ENCODE measurements at places on chromosomes 3 and 15.

GRCh38 chr15:57198131-57198530 lies 178.2 kb upstream of the CGNL1 start:
- DNase-seq, result no peak

GRCh38 chr3:26963361-26963743 lies 340.8 kb downstream of the LRRC3B start:
- DNase-seq, result no peak

GRCh38 chr15:100330221-100330620 lies 11.6 kb downstream of the ADAMTS17 start:
- peak; percentile 68 for DNase-seq

DNA sequence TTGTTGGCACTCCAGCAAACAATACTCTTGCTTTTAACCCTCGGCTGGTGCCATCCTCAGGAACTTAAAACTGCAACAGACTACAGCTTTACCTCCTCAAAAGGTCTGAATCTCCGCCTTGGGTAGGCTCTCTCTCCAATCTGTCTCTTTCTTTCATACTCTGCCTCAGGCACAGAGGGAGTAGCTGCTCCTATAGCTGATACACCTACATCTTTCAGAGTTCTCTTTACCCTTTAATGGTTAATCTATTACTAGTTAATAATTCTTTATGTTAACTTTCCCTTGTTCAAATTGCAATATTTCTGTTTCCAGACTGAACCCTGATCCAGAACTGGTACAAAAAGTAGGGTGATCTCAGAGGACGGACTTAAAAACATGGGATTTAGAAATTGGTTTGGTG lies 66.2 kb downstream of the MAP4 start:
- no peak for DNase-seq

DNA sequence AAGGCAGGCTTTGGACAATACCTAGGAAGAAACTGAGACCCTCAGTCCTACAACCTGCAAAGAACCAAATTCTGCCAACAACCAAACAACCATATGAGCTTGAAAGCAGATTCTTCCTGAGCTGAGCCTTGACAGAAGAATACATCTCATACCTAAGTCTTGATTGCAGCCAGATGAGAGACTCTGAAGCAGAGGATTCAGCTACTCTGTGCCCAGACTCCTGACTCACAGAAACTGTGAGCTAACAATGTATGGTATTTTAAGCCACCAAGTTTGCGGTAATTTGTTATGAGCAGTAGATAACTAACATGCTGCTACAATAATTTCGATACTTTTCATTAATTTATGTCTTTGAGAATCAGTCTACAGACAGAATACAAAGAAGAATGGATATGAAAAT lies 325.1 kb upstream of the CBLB start:
- DNase-seq, result no peak

- DNase-seq, result no peak
Observed at GRCh38 chr3:115293321-115293720, 146.2 kb upstream of the ZBTB20 start.

GRCh38 chr3:47296562-47297302 lies 14.0 kb downstream of the KLHL18 start:
- no peak for DNase-seq

DNA sequence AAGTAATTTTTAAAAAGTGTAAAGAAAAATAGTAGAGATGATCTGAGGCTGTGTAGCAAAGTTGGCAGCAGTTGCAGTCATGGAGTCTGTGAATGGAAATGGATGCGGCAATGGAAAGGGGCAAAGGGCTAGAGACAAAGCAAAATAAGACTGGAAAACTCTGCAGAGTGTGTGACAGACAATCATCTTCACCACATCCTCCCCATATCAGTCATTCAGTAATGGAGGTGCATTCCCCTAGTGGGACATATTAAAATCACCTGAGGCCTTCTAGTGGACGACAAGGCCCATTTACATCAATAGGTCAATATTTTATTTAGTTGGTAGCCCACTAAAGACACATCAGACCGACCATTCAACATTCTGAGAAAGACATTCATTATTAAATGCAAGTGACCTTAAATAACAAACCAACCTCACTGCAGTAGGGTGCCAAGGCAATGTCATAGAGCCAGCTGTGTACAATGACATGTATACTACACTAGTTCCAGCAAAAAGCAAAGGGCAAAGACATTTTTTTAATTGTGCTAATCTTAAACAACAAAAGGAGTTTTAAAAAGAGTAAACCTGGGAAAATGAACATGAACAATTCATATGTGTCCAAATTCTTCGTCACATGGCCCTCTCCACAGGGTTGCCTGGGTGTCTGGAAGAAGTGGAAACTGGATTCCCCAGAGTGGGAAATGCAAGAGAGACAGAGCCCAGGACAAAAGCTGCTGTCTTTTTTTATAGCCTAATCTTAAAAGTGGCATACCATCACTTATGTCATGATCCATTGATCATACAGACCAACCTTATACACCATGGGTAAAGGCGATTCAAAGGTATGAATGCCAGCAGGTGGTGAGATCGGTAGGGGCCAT lies 15.6 kb upstream of the RAP2B start:
- DNase-seq, result no peak

DNA sequence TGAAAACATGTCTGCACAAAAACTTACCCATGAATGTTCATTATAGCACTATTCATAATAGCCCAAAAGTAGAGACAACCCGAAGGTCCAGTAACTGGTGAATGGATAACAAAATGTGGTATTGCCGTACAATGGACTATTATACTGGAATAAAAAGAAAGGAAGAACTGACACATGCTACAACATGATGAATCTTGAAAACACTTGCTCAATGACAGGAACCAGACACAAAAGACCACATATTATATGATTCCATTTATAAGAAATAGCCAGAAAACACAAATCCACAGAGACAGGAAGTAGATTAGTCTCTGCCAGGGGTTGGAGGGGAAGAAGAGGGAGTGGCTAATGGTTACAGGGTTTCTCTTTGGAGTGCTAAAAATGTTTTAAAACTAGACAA lies 18.3 kb downstream of the SHC4 start:
- no peak for DNase-seq

- no peak for DNase-seq
Observed at GRCh38 chr3:127734754-127735473, 62.2 kb downstream of the ABTB1 start.

GRCh38 chr15:26020871-26021270 lies 157.7 kb upstream of the ATP10A start:
- DNase-seq, result no peak

GRCh38 chr15:31869686-31870307 lies 160.5 kb upstream of the CHRNA7 start:
- no peak for DNase-seq

GRCh38 chr3:45060165-45060892 lies 34.2 kb downstream of the CLEC3B start:
- no peak for DNase-seq

DNA sequence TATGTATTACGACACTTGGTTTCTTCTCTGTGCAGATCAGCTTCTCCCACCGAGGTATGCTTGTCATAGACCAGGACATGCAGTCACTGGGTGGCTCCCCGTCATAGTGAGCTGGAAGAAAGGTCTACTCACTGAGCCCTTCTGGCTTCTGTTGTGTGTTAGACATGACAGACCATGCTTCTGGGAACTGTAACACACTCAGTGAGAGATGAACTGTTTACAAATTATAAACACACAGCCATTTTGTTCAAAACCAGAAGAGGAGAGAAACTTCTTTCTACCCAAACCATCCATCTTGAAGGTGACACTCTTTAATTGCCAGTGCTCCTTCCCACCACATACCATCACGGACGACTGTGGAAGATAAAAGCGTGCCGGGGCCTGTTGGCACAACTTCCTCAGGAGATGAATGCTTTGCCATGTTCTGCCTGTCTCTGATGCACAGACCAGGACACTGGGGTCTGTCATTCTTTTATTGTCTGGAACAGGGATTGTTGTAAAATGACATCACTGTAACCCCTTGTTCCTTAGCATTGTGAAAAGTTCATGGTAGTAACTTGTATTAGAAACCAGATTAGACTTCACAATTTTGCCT lies 214.3 kb downstream of the MCTP2 start:
- DNase-seq, result no peak

GRCh38 chr3:153704115-153704514 lies 417.1 kb upstream of the ARHGEF26 start:
- no peak for DNase-seq

- no peak for DNase-seq
Observed at GRCh38 chr15:75989045-75989444, 23.2 kb downstream of the NRG4 start.

GRCh38 chr15:74368121-74368520 lies 675 bp upstream of the CYP11A1 start:
- DNase-seq, result no peak

- no peak for DNase-seq
Observed at GRCh38 chr15:58135511-58136174, 2.5 kb upstream of the AQP9 start.

DNA sequence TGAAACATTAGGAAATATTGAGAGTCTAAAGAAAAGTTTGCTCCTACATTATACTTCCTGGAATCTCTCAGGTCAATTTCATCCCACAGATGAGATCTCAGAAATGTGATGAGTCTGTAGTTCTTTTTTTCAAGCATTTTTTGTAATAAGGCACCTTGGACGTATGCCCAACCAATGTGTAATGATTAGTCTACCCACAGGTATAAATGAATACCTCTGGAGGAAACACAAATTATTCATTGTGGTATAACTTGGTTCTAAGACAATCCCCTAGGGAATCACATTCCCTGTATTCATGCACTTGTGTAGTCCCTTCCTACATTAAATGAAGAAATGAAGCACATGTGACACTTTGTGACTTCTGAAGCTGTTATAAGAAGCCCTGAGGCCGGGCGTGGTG lies 596.2 kb upstream of the UBE2E2 start:
- DNase-seq, result no peak

DNA sequence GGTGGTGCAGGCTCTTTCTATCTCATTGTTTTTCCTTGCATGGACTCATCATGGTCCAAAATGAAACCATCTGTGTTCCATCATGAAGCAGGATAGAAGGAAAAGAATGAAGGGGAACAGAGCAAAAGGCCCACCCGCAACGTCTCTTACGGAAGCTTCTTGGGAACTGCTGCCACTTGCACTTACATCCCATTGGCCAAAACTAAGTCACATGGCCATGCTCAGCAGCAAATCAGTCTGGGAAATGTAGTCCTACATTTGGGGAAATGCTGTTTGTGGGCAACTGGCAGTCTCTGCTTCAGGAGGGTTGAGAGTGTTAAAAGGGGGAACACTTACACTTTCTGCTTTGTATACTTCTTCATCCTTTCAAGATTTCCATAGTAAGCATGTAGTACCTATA lies 191.6 kb downstream of the SV2B start:
- DNase-seq, result no peak

DNA sequence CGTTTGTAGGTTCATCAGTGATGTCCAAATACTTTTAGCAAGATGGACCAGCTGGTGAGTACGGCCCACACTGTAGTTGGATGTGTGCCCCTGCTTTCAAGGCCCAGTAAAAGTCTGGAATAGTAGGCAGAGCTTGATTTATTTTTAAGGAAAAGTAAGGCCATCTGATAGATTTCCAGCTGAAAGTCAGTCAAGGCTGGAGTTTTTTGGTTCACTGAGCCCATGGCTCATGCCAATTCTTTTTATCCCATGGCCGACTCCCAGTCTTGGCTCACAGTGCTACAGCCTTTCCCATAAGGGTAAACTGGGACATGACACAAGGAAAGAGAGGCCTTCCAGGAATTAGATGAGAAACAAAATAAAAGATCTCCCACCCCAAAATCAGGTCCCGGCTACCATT lies 13.5 kb downstream of the CCDC80 start:
- no peak for DNase-seq

DNA sequence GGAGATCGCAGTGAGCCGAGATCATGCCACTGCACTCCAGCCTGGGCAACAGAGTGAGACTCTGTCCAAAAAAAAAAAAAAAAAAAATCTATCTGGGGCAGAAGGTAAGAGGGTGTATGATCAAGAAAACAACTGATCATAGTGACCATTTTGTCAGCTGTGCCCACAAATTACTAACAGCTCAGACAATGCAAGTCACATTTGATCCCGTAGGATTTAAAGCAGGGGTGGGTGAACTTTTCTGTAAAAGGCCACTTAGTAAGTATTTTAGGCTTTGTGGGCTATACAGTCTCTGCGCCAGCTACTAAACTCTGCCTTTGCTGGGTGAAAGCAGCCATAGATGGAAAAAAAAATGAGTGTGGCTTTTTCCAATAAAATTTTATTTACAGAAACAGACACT lies 57.6 kb upstream of the ABI3BP start:
- no peak for DNase-seq

DNA sequence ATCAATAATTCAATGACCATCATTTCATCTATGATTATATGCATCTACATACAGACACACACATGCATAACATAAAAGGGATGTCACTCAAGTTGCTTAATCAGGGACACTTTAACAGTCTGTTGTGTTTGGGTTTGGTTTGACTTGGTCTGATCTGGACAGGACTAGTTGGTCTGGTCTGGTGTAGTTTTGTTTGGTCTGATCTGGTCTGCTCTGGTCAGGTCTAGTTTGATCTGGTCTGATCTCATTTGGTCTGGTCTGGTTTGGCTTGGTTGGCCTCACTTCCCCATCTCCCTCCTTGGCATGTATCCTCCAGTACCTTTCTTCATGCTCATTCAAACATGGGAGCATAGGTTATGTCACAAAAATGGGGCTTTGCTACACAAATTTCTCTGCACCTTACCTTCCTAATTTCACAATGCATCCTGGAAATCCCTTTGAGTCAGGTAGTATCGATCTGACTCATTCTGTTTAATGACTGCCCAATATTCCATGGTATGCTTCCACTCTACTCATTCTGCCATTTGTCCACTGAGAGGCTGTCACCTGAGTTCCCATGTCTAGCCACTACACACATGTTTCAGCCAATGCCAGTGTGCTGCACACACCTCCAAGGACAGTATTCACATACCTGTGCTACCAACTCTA lies 73.0 kb upstream of the TPM1 start:
- no peak for DNase-seq

DNA sequence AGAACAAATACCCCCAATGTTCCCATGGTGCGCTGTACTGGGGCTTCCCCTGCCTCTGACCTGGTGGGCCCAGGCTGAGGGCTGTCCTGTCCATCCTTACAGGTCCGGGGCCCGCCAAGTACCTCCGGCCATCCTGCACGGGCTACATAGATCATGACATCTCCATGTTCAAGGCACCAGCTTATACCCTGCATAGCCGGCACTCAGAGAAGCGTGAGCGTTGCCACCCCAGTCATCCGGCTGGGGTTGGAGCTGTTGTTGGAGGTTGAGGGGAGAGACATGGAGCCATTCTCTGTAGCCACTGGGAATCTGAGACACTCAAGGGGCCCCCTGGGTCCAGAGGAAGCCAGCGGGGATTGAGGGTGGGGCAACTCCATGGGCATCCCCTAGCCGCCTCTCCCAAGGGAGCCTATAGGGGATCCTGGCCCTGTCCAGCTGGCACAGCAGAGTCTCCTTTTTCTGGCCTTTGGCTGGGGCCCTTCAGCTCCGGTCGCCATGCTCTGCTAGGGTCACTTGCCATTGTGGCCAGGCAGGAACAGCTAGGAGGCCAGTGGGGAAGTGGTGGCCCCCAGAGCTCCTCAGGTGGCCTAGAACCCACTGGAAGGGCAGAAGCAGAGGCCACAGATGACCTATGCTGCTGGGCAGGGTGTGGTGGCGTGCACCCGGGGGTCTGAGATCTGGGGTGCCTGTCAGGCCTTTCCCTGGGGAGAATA lies 12.5 kb upstream of the CSPG4 start:
- no peak for DNase-seq

- no peak for DNase-seq
Observed at GRCh38 chr3:52315977-52316764, at the start of gene DNAH1. DNAH1 (plus strand) TSS chr3:52316319; CDS start chr3:52322443, 6,124 bp downstream.

- no peak for DNase-seq
Observed at GRCh38 chr3:138270245-138270644, 59.4 kb downstream of the NME9 start.

- peak; percentile 65 for DNase-seq
Observed at GRCh38 chr3:50950591-50950990, 275.9 kb downstream of the DOCK3 start.

Data from activated CD4-positive, alpha-beta T cell treated with anti-CD3 and anti-CD28 coated beads, Interleukin-2, amount 10 ng/mL, durations not matched to agents 24 days and 14 days (primary cell).